ENCODE measurements at places on chromosomes 3 and 15.

- no peak for DNase-seq
Measured at GRCh38 chr3:102599819-102600576, 165.2 kb downstream of the ZPLD1 start.

- DNase-seq: no peak
Measured at GRCh38 chr3:17852217-17852616, 109.8 kb upstream of the TBC1D5 start.

- peak; percentile 13 for DNase-seq
Measured at GRCh38 chr15:60511351-60512031, 32.5 kb upstream of the ICE2 start.

DNA sequence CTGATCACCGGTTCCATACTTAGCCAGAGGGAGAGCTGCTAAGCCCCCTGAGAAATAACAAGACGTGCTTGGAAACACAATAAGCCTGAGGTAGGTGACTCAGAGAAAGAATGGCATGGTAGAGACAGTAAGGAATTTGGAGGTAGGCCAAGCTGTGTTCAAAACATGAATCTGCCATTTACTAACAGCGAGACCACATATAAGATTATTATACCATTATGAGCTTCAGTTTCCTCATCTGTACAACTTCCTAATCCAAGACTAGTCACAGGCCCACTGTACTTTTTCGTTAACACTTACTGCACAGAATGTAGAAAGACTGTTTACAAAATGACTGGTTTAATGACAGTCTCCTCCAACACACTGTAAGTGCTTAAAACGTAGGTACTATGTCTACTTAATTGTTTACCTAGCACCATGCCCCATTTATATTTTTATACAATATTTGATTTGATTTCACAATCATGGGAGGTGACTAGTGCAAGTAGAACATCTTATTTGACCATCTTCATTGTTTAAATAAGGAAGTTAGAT, 25.7 kb downstream of the ATOSA start:
- no peak for DNase-seq

GRCh38 chr3:115418583-115418982, 204.7 kb upstream of the GAP43 start:
- DNase-seq: no peak

DNA sequence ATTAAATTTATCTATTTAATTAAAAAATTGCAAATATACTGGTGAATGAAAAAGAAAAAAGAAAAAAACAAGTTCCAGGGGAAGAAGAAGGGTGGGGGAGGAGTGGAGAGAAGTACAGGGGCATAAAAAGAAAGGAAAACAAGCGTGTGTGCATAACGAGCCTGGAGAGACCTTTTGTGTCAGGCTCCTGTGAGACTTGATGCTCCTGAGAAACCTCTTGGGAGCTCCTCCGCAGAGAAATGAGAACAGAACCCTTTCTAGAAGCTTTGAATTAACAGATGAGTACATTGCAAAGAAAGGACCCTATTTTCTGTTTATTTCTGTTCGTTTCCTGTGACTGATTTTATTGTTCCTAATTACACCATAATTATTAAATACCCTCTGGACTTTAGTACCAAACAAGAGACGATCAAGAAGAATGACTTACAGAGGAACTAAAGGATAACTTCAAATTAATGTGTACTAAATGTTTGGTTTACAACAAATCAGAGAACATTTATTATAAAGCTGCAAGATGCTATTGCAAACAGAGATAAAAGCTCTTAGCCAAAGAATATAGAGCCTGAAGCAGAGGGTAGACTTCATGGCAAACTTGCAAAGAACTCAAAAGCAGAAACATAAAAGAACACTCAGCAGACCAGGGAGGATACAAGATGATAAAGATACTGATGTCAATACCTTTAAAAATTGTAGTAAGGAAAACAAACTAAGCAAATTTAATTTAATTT, 74.7 kb downstream of the DPPA2 start:
- no peak for DNase-seq

DNA sequence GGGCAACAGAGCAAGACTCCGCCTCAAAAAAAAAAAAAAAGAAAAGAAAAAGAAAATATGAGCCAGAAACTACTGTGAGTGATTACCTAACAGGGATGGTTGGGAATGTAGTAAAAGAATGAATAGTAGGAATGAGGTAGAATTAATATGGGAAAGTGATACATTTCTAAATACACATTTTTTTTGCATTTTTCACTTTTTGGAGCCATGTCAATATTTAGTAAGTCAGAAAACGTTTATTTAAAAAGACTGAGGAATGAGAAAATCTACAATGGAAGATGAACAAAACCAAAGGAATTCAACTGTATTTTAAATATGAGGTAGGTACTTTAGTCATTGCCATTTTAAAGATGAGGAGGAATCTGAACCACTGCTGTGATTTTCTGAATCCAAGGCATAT, 817.2 kb upstream of the CADM2 start:
- DNase-seq: no peak

DNA sequence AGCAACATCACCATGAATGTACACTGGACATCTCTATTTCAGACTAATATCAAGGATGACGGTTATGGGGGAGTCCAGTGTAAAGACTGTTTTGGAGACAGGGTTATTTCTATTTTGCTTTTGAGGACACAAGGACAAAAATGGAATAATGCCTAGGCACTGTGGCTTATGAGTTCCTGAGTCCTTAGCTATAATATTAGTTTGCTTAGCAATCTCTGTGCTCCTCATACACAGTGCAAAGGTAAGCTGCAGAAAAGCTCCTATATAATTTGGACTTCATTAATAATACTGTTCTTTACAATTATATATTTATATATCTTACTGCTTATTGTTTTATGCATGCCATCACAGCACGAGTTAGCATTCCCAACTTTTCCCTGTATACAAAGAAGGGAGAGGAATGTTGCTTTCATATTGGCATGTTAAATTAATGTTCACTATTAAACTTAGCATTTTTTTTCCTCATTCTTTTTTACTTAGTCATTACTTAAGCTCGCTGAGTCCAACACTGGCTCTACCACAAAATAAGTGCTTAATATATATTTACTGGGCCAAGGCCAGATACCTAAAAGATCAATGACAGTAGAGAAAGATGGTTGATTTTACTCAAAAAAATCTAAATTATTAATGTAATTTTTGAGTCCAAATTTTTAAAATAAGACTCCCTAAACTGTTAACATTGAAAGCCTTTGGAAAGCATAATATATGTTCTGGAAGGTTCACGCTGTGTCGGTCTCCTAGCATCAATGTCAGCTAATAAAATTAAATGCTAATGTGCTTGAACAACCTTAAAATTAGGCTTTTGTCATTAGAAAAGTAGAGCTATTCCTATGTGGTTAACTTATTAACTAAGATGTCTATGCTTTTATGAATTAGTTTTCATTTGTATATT, 13.8 kb downstream of the THBS1 start:
- no peak for DNase-seq

- DNase-seq: no peak
Measured at GRCh38 chr15:41981371-41982132, 9.2 kb upstream of the EHD4 start.

DNA sequence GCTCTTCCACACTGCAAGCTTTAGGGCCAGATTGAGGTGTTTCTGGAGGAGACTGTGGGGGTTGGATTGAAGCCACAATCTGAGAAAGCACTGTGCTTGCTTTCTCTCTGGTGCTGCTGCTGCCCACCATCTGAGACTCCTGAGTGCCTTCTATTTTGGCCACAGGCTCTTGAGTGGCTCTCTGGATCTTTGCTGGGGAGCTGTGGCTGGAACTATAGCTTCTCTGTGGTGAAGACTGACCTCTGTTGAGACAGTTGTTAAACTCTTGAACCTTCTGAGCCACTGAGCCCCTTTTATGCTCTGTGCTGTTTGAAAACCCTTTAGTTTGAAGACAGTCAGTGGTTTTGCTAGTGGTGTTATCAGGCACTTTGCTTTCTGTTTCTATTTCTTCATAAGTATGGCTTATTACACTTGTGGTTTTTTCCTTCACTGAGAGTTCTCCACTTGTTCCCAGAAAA, 108.7 kb upstream of the TSPAN3 start:
- peak; percentile 4 for DNase-seq

- DNase-seq: no peak
Measured at GRCh38 chr3:71401695-71402231, 181.8 kb downstream of the FOXP1 start.

- DNase-seq: no peak
Measured at GRCh38 chr3:170012683-170013400, 25.0 kb upstream of the GPR160 start.

GRCh38 chr3:124273651-124274050, 281.7 kb upstream of the ROPN1 start:
- no peak for DNase-seq

- no peak for DNase-seq
Measured at GRCh38 chr15:29570948-29571791, 251.1 kb downstream of the TJP1 start.

DNA sequence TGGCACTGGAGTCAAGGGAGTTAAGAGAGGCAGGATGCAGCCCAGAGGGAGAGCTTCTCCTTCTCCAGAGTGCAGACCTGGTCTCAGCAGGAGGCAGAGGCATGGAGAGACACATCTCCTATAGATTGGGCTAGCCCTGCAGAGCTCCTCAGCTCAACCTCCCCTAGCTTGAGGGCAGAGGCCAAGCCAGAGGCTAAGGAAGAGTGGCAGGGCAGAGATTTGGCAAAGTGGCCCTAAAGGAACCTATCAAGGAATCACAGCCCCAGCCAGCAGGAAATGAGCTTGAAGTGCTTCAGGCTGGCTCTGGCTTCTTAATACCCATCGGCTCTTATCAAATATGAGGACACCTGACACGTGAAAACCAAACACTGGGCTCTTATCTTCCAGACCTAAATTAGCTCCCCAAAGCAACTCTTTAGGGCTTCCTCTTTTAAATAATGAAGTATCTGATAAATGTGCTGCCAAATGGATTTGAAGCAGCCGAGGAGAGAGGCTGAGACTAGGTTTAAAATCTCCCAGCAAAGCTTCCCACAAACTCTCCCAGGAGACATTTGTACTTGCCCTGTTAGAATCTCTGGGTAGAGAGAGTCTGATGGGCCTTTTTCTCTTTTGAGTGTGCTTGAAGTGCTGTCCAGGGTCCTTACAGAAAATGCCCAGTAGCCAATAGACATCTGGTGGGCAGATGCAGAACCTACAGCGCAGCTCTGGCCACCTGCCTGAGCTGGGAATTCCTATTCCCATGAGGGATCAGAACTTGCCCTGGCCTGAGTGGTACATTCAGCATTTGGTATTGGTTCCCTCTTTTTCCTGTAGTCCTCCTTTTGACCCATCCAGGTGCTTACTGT, 271.4 kb downstream of the CLSTN2 start:
- DNase-seq: no peak

GRCh38 chr3:123104550-123104949, 37.7 kb downstream of the PDIA5 start:
- no peak for DNase-seq

DNA sequence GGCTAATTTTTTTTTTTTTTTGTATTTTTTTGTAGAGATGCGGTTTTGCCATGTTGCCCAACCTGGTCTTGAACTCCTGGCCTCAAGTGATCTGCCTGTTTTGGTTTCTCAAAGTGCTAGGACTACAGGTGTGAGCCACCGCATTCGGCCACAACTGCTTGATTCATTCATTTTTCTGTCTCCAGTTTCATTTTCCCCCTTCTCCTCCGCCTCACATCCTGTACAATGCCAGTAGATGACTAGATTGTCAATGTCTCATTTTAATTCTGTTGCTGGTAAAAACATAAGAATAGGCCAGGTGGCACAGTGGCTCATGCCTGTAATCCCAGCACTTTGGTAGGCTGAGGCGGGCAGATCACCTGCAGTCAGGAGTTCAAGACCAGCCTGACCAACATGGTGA, 12.0 kb upstream of the ZNF592 start:
- peak; percentile 77 for DNase-seq

DNA sequence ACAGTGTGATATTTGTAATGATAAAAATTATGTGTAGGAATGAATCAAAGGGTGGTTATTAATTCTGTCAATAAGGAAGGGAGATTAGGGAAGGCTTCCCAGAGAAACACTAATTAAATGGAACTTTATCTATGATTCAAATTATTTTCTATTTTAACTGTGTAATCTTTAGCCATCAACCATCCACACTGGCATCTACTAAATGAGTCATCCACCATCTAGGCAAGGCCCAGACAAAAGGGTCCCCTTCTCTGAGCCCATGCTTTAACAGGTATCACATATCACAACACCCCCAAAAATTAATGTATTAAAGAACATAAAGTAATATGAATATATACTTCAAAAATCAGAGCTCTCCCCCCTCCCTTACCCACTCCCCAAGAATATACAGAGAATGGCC, 19.9 kb upstream of the TPM1 start:
- DNase-seq: no peak

DNA sequence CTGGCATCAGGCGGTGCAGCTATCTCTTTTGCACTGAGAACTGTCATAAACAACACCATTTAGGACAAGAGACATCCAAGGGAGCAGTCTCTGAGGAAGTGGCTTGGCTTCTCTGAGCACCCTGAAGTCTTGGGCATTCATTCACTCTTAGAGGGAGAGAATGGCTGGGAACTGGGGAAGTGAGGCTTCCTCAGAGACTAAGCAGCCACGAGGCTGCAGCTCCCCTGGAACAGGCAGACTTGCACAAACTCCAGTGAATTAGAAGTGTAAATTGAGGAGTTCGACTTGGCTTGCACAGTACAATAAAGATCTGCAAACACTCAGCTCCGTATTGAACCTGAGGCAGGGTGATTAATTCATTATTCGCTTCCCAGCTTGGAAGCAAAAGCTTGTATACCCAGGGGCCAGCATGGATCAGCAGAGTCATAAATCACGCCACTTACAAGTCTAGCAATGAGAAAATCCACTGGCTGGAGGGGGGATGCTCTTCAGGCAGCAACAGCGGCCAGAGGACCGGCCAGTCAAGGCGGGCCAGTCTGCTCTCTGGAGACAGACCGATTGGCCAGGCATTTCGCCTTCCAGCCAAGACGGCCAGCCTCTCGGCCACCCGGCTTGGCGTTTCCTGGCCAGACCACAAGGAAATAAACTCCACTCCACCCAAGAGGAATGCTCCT, 118.8 kb upstream of the ADPGK start:
- DNase-seq: no peak

- DNase-seq: no peak
Measured at GRCh38 chr3:105866656-105867653, 1.9 kb downstream of the CBLB start.

GRCh38 chr15:35728219-35728940, 182.4 kb upstream of the DPH6 start:
- no peak for DNase-seq

GRCh38 chr15:34038871-34039789, at the start of gene AVEN:
Gene AVEN (minus strand): TSS chr15:34039204. CDS start chr15:34039046, 158 bp downstream.
- DNase-seq: peak; percentile 72

GRCh38 chr3:27877061-27878013, 155.2 kb upstream of the EOMES start:
- DNase-seq: no peak

- no peak for DNase-seq
Measured at GRCh38 chr15:63973212-63974009, 72.9 kb downstream of the DAPK2 start.

- DNase-seq: no peak
Measured at GRCh38 chr3:135097276-135097946, 302.4 kb downstream of the EPHB1 start.

Measured in CD4-positive, alpha-beta T cell treated with Interleukin-6 for 4 hours (primary cell).